SW 1271 (cell line): ENCODE measurements at places on chromosomes 11 and 22.
A peak's percentile ranks its signal among the peaks of the same experiment; 100 is the strongest.

DNA sequence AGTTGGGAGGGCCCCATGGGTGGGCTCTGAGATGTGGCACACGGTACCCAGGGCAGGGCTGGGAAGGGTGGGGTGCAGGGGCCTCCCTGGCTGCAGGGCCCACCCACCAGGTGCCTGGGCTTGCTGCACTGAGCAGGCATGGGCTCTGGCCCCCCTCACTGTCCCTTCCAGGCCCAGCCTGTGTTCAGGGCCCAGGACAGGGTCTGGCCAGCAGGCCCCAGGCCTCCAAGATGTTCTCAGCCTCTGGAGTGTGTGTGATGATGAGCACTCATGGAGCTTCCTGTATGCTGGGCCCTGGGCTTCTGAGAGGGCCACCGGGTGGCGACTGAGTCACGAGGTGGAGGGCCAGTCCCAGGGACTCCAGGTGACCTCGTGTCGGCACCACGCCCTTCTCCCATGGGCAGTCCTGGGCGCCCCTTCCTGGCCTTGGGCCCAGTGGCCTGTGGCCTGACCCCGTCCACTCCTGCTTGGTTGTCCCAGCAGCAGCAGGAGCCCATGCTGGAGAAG, 55.9 kb upstream of the CCDC188 start:
- DNase-seq, result no peak

GRCh38 chr11:113553915-113554314, 78.7 kb upstream of the DRD2 start:
- peak; percentile 19 for DNase-seq

- no peak for DNase-seq
Observed at GRCh38 chr11:34238966-34239365, 118.8 kb downstream of the ABTB2 start.

- DNase-seq, result no peak
Observed at GRCh38 chr11:48124880-48125279, 91.7 kb upstream of the OR4B1 start.

- DNase-seq, result peak; percentile 61
Observed at GRCh38 chr11:6693342-6694228, 10.4 kb upstream of the MRPL17 start.

DNA sequence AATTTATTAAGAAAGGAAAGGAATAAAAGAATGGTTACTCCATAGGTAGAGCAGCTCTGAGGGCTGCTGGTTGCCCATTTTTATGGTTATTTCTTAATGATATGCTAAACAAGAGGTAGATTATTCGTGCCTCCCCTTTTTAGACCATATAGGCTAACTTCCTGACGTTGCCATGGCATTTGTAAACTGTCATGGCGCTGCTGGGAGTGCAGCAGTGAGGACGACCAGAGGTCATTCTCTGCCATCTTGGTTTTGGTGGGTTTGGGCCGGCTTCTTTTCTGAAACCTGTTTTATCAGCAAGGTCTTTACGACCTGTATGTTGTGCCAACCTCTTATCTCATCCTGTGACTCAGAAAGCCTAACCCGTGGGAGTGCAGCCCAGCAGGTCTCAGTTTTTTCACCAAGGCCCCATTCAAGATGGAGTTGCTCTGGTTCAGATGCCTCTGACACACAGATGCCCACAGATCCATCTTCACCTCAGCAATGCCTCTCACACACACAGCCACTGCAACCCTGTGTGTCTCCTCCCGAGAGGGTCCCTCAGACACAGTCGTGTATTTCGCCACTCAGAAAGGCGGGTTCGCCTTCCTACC, 16.4 kb upstream of the JAM3 start:
- DNase-seq, result no peak

DNA sequence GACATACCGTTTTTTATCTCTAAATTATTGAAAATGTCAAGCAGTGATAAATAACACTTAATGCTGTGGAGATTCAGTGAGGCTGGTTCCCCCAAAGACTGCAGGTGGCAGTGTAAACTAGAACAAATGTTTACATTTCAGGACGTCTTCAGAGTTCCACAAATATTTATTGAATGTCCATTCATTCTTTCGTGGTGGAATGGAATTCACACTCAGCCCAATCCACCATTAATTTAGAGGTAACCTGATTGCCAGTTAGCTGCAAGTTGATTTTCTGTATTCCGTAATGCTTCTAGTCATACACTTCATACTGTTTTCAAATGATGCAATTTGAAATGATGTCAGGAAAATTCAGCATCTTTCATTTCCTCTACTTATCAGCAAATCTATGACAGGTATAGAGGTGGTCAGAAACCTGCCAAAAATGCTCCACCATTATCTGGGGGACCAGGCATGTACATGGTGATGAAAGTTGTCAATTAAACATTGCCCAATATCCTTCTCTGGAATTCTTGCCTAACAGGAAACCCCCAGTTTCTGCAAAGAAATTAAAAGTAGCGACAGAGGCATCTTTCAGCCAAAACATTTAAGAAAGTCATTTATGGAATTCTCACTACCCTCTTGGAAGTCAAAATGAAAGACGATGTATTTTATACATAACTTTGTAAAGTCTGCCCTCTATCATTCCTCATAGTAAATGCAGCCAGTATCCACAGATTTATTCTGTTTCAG, 94.3 kb upstream of the BMAL1 start:
- DNase-seq, result no peak

DNA sequence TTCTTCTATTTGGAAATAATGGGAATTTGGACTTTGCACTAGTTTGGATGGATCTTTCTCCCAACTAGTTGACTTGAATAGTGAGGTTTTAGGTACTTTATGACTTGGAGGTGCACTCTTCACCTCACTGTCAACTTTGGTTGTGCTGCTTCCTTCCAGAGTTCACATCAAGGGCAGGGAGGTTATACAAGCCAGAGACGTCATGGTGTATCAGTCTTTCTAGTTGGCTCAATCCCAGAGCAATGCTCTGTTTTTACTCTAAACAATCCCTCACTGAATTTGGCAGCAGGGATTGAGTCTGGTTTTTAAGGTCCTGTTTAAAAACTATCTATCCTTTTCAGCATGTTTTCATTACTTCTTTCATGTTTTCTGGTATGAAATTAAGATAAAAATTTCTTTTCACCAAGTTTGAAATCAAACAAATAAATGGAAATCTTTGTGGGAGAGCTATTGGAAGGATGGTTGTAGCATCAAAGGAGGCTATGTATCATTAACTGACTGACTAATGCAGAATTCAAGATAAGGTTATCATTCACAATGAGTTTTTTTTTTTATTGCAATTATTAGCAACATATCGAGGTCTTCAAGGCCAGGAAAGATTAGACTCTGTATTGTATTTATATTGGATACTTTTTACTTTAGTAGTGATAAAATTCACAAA, 28.0 kb upstream of the ZBED5 start:
- no peak for DNase-seq

DNA sequence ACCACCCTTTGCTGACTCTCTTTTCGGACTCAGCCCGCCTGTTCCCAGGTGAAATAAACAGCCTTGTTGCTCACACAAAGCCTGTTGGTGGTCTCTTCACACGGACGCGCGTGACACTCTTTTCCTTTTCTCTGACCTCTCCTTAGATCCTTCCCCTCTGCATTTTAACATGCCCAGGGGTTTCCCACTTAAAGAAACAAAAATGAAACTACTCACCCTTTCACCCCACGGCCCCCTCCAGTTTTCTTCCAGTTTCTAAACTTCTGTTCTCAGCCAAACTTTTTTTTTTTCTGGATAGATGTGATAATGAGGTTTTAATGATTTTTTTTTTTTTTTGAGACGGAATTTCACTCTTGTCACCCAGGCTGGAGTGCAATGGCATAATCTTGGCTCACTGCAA, 32.8 kb upstream of the NUP50 start:
- no peak for DNase-seq
